PC-9 (cell line): ENCODE measurements at places on chromosomes 3 and 15.

- DNase-seq, result no peak
Measured at GRCh38 chr3:170713653-170714052, 127.8 kb upstream of the SLC7A14 start.

- no peak for DNase-seq
Measured at GRCh38 chr15:27495963-27496459, 525.0 kb downstream of the GABRG3 start.

DNA sequence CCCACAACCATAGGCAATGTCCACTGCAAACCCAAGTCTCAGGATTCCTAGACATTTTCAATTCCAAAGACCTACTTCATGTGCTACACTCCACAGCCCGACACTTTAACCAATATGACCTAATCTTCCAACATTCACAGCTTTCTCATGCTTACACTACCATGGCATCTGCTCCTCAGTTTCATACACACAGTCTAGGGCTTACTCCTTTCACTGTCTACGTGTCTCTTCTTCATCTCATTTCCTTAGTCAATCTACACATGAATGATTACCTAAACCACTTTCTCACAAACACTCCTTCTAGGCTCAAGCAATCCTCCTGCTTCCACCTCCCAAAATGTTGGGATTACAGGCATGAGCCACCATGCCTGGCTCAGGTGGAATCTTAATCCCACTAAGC is 106.3 kb downstream of the STAG1 start:
- no peak for DNase-seq

DNA sequence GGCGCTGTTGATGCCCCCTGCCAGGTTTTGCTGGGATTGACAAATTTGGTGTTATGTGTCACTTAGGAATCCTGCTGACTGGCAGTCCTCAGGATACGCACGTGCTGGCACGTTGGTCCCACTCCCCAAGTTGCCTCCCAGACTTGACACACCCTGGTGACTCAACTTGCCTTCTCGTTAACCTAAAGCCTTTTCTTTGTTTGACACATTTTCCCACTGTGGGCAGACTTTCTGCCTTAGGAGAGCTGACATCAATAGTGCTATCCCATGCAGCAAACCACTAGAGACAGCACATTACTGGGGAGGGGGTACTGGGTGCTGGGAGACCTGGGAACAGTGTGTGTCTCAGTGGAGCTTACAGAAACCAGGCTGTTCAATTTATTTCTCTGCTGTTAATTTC is 104.3 kb downstream of the OXNAD1 start:
- DNase-seq, result no peak

DNA sequence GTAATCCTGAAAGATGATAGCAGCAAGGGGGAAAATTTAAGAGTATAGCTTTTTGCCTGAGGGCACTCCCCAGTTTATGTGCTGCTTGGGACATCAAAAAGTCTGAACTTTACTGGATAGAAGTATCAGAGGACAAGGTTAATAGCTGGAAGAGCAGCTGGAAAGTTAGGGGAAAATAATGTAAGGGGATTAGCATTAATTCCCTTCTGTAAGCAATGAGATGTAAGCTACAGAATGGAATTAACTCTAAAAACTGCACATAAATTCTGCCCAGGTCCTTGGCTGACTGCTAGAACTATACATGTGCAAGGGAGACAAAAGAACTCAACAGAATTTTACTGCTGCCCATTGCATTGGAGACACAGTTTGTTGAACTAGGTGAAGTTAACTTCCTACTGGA is 55.6 kb downstream of the ATP11B start:
- DNase-seq, result no peak

DNA sequence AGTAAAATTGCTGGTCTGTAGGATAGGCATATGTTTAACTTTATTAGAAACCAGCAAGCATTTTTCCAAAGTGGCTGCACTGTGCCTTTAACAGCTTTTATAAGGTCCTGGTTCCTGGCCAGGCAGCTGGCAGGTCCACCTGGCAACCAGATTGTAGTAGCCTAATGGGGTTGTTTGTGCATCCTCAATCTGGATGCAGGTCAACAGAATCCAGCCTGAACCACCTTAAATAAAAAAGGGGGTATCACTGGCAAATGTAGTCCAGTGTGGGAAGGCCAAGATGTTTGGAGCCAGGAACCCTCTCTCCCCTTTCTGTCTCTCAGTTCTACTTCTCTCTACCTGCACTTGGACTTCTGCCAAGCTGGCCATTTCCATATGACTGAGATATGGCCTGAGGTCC is 200.3 kb downstream of the ZNF621 start:
- no peak for DNase-seq

DNA sequence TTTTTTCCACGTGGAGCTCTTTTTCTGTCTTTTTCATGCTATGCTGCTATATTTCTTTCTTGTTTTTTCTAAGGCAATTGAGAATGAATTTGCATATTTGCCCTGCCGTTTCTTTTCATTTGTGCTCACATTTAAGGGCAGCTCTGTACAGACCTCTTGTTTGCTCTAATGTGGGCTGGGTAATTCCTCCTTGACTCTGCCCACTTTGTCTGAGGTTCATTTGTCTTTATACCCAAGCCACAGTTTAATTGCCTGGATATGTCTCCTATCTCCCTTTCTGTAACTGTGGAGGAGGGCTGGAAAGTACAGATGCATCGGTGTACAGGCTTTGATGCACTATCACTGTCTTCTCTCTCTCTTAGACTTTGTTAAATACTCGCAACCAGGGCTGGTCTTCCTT is 195.9 kb downstream of the EPHB1 start:
- no peak for DNase-seq

DNA sequence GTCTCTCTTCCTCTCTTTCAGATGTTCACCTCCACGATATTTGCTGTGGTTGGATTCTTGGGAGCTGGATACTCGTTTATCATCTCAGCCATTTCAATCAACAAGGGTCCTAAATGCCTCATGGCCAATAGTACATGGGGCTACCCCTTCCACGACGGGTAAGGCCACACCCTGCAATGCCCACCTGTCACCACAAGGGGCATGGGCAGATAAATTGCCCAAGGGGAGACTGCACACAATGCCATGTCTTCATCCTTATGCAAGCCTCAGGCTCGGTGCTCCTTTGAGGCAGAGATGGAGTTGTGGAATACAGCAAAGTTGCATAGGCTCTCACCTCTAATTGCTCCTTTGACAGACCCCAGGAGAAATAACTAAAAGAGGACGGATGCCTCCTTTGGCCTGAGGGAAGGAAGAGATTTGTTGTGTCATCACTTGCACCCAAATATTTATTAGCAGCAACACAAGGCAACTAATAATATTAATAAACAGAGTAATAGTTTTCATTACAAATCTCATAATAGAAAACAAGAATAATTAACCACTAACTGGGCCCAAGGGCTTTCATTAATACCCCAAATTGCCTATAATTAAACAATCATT is 13.2 kb downstream of the TM4SF4 start:
- no peak for DNase-seq

DNA sequence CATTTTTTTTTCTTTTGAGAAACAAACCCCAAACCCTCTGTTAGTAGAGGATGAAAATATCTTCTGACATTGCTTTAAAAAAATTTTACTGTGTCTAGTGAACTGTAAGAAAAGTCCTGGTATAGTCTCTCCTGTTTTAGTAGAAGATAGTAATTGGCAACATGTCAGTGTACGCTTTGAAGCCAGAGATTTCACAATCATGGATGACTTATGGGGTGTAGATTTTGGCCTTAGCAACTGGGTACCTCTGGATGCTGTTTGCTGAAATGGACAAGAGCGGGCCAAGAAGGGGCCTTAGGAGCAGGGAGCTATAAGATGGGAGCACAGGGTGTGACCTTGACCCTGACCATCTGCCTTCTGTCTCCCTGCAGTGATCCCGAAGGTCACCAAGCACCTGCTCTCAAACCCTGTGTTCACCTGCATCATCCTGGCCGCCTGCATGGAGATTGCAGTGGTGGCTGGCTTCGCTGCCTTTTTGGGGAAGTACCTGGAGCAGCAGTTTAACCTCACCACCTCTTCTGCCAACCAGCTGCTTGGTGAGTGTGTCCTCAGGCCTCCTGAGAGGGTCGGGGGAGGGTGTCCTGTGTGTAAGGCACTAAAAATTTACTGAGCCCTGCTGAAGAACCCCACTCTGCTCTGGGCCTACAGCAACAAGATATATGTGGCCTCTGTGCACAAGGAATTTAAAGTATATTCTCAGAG is 266.7 kb downstream of the SLCO3A1 start:
- DNase-seq, result no peak

DNA sequence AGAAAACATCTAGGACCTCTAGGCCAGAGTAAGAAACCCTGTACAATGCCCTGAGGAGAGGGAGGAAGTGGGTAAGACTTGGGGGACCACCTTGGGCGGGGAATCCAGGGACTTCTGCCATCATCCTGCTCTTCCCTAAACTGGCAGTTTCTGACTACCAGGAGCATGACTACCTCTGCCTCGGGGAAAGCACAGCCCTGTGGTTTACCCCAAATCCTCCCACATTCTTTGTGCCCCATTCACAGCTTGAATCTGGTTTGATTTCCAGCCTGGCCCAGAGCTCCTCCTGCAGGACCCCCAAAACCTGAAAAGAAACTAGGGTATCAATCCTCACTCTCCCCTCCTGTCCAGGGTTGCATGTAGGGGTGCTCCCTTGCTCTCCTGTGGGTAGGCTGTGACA is 4.7 kb downstream of the C3orf18 start:
- no peak for DNase-seq

- peak; percentile 56 for DNase-seq
Measured at GRCh38 chr15:33022629-33023028, 171.9 kb downstream of the FMN1 start.

DNA sequence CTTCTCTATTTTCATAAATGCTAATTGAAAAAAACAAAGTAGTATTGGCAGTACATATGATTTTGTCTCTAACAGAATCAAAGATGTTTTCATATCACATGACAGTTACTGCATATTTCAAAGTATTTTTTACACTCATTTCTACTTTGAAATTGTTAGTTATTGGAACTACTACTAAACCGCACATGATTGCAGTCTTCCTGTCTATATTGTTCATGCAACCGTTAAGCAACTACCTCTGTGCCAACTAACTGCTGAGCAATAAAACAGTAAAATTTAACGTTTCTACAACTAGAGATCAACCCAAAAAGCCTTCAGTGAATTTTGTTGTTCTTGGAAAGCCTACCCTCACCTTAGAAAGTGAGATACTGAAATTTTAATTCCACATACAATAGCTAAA is 64.2 kb downstream of the DMXL2 start:
- no peak for DNase-seq

DNA sequence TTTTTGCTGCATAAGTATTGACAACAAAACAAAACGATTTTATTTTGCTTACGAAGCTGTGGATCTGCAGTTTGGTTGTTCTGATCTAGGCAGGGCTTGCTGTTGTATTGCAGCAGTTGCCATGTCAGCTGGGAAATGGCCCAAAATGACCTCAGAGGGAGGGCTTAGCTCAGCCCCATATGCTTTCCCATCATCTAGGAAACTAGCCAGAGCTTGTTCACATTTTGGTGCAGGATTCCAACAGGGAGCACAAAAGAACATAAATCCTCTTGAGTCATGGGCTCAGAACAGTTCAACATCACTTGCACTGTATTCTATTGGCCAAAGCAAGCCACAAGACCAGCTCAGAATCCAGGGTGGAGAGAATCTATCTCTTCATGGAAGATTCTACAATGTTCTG is 42.2 kb upstream of the ROBO2 start:
- DNase-seq, result no peak

GRCh38 chr3:56753206-56753820 is 48.4 kb downstream of the ARHGEF3 start:
- no peak for DNase-seq

DNA sequence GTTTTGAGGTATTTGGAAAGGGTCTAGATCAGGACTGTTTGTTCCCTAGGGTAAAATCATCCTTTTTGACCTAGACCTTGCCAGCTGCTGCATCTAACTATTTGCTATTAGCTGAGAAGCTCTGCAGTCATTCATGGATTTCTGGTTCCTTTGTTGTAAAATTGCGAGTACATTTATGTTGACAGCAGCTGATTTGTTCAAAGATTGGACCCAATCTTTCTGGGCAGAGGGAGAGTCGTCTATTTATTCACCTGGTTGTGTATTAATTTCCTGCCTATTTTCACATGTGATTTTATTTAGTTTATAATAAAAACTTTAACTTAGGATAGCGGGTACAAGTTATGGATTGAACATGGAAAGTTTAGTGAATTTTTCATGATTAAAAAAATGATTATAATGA is 236.3 kb downstream of the CNTN4 start:
- DNase-seq, result no peak

GRCh38 chr3:11662392-11662990 is 18.8 kb upstream of the VGLL4 start:
- no peak for DNase-seq

DNA sequence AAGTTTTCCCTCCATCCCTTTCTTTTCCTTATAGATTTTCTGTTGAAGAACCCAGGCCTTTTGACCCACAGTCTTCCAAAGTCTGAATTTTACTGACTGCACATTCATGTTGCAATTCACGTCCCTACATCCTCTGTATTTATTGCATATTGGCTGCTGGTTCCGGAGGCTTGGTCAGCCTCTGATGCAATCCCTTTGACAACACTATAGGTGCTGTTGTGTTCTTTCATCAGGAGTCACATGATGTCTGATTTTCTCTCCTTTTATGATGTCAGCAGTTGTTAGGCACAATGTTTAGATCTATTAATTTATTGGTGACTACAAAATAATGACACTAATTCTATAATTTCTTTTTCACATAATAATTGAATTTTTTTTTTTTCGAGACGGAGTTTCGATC is 8.7 kb downstream of the CYP1A1 start:
- DNase-seq, result no peak

DNA sequence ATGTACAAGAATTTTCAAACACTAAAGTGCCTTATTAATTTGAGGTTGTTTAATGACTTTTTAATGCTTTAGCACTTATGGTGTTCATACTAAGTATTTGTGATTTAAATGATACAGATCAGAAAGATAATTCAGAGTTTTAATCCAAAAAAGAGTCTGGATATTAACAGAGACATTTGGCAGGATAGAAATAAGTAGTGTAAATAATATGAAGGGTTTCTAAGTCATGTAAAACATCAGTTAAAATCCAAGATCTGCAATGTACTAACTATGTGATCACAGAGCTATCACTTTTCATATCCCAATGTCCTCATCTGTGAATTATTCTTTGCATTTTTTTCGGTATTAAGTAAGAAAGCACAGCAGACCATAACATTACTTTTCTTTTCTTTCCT is 62.9 kb downstream of the CD200 start:
- no peak for DNase-seq

GRCh38 chr15:101091080-101092017 is 160.5 kb downstream of the CHSY1 start:
- no peak for DNase-seq

DNA sequence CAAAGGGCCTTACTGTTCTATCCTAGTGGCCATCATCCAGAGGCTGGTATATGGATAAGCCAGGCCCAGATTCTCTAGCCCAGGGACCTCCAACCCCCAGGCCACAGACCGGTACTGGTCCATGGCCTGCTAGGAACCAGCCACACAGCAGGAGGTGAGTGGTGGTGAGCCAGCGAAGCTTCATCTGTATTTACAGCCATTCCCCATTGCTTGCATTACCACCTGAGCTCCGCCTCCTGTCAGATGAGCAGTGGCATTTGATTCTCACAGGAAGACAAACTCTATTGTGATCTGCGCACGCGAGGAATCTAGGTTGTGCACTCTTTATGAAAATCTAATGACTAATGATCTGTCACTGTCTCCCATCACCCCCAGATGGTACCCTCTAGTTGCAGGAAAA is 30.1 kb upstream of the TPM1 start:
- no peak for DNase-seq
